Lower lobe of right lung (tissue), 2 donors: ENCODE measurements at places on chromosomes 1 and 21. TPM values are rescaled to one million over a fixed set of nuclear protein-coding genes. Genes with fewer than 3 reads are reported as not detected.

- no peak for DNase-seq
These were observed 232.1 kb downstream of the LMO4 start for GRCh38 chr1:87560601-87561360.

DNA sequence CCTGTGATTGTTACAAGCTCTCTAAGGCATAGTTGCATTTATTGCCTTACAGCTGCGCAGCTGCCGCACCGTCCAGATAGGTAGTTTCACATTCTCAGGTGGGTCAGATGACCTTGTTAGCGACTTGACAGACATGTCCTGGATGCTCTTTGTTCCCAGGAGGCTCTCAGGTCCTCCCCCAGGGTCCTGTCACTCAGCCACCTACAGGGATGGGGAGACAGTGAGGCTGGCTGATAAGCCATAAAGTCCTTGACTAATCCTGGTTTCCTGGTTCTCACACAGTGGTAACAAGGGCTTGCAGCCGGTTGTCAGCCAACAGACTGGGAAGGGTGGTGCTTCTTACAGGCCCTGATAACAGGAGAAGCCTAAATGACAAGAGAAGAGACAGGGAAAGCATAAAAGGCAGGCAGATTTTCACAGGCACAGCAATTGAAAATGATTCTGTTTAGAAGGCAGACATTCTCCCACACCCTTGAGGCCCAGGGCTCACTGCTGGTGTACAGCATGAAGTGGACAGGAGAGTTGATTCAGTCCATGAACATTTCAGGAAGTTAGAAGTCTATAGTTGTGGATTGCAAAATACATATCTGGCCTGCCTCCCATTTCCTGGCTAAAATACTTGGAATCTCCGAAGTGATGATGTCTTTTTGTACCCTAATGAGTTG lies 2.9 kb downstream of the ARF1 start:
- peak; percentile 49 for DNase-seq

DNA sequence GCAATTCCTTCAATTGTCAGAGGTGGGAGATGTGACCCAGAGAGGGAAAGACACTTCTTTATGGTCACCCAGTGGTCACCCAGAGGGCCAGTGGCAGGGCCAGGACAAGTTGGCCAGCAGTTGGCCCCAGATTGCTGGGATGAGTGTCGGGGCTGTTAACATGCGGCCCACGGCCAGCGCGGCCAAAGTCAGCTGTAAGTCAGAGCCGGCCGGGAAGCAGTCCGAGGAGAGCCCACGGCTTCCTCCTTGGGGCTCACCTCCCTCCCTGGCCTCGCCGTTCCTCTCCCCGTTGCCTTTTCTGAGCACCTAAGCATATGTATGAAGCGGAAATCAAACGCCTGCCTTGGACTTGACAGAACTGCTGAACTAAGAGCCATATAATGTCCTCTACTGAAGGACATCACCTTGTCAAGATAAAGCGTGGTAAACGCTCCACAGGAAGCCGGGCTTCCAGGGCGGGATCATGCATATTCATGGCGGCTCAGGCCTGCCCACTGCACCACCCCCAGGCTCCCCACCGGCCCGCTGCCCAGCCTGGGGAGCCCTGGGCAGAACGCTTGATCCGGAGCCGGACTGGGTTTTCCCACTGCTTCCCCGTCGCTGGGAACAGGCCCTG lies 245.4 kb upstream of the POU3F1 start:
- no peak for DNase-seq

- DNase-seq = peak; percentile 75
These were observed 506 bp downstream of the SSX2IP start for GRCh38 chr1:84689514-84690396.

DNA sequence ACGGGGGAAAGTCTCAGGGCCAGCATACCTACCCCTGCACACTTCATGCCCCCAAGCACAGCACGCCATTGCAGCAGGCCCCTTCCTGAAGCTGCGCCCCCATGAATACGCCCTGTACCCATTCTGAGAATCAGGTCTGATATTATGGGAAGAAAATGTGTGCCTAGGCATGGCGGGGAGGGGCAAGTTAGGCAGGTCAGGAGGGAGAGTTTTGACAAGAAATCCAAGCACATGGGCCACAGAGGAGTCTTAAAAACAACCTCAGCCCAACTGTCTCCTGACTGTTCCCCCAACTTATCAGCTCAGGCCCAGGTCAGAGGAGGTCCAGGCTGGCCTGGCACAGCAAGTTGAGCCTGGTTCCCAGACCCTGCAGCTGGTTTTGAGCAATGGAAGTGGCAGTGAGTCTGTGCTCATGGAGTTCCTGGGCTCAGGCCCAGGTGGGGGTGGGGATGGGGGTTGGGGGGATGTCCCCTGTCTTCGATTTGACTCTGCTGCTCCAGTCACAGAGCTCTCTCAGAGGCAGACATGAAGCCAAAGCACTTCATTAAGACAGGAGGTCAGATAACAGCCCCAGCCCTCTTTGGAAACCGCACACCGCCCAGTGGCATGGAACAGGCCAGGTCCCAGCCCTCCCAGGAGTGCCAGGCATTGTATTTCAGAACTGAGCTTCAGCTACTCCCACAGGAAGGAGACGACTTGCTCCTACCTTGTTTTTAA lies 20.6 kb upstream of the BCAR3 start:
- DNase-seq = no peak

- no peak for DNase-seq
These were observed 147.1 kb downstream of the GLUL start for GRCh38 chr1:182244451-182244850.

- DNase-seq = no peak
These were observed 96.4 kb upstream of the PPP2R5A start for GRCh38 chr1:212188599-212189351.

DNA sequence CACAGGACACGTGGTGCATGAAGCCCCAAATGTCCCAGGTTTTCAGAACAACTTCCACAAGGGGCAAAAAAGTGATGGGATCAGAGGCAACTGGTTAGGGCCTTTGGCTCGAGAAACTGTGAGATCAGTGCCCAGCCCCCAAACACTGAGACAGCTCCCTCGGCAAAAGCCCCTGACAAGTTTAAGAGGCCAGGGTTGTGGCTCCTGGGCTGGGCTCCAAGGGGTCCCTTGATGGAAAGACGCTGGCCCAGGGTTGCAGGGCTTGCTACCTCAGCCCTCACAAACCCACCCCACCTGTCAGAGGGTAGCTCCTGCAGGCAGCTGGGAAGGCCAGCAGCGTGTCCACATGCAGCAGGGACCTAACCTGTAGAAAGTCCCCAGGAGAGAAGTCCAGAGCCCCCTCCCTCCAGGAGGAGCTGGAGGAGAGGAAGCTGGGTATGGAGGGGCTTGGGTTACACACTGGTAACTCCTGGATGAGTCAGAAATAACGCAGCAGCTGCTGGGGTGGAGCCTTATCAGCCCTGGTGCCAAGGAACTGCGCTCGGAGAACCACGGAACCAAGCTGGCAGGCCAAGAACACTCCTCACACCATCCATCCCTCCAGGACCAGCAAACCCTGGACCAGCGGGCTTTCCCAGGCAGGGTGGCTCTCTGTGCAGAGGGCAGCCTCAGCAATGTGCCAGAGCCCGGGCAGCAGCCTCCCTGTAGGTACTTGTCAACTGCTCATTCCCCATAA lies 37.5 kb downstream of the CTNNBIP1 start:
- no peak for DNase-seq

- DNase-seq = no peak
These were observed 35.2 kb downstream of the JUN start for GRCh38 chr1:58748666-58749065.

DNA sequence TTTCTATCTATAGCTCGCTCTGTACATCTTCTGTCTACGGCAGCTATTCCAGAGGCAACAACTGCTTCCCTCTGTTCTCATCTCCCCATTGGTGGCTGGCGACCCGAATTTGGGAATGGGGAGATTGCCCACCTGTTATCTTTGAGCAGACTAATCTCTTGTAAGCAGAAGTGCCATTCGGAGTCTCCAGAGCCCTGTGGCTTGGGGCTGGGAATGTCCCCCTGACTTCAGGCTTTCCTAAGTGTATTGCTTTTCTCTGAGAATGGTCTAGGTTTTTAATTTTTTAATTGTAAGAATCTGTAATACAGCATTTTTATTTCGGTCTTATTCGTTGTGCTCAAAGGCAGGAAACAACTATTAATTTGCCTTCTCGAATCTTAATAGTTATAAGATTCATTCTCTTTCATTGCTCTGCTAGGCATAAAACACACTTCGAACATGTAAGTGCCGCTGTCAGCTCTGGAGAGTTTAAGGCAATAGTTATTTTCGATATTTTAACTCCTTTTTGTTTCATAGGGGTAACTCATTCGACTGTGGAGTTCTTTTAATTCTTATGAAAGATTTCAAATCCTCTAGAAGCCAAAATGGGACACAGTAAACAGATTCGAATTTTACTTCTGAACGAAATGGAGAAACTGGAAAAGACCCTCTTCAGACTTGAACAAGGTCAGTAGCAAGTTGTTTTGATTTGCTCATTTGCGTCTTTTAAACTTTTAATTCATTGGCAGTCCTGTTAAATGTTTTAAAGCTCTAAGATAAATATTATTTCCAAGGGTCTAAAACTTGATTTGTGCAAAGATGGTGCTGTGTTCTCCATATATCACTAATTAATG lies 514 bp downstream of the AGL start:
- no peak for DNase-seq

DNA sequence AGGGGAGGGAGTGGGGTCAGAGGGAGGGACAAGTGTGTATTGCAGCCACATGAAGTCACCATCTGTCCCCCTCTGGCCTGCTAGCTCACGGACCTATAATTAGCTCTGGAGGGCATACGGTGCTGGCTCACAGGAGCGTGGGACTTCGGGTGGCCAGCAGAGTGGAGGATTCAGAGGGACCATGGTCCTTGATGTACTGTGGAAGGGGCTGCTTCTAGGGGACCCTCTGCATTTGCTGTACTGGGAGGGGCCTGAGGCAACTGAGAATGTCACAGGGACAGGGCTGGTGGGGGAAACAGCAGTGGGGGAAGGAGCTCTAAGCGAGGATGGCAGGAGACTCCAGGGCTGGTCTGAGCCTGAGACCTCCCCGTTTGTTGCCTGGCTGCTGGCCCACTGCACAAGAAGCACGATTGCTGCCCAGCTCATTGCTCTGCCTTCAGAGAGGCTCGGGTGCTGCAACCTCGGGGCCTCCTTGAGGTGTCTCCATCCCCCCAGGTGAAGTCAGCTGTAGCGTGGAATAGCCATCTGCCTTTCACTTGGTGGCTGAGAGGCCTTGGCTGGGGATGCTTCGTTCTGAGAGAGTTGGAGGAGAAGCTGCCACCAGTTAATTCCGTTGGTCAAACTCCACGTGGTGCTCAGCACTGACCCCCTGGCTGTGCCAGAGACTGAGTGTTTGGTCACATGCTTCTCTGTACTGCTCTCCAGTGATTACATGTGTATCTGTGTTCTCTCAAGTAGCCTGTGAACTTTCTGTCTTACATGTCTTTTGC lies 2.7 kb downstream of the PPFIA4 start:
- DNase-seq = no peak

GRCh38 chr1:41950820-41951219 lies 32.1 kb upstream of the HIVEP3 start:
- no peak for DNase-seq

- DNase-seq = peak; percentile 45
These were observed 128.5 kb upstream of the RRP15 start for GRCh38 chr1:218156595-218156994.

- DNase-seq = no peak
These were observed 216.3 kb downstream of the COL11A1 start for GRCh38 chr1:102891868-102892625.

GRCh38 chr1:64472805-64473204 lies 2.9 kb downstream of the CACHD1 start:
- DNase-seq = no peak

GRCh38 chr1:84164161-84164560 lies 20.1 kb downstream of the PRKACB start:
- no peak for DNase-seq

- DNase-seq = no peak
These were observed 102.1 kb downstream of the TYW3 start for GRCh38 chr1:74835051-74835450.

- DNase-seq = no peak
These were observed 5.3 kb upstream of the NCF2 start for GRCh38 chr1:183595537-183595936.

- no peak for DNase-seq
These were observed 1.7 kb upstream of the GFI1 start for GRCh38 chr1:92488416-92488815.

- DNase-seq = no peak
These were observed 21.5 kb downstream of the ADGRB2 start for GRCh38 chr1:31742462-31743212.

DNA sequence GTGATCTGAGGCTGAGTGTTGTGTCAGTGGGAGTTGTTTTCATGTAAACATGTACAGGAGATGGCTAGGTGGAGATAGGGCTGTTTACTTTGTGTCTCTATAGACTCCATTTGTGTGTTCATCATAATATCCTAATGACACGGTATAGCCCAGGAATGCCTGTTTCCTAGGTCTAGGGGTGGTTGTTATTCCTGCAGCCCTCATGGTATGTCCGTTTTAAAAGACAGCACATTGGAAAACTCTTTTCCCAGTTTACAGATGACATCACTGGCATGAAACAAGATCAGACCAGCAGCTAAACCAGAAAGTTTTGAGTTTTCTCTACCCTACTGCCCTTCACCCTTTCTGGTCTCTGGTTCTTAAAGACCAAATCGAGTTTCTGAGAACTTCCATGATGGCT lies 227.3 kb upstream of the TMEM51 start:
- no peak for DNase-seq

DNA sequence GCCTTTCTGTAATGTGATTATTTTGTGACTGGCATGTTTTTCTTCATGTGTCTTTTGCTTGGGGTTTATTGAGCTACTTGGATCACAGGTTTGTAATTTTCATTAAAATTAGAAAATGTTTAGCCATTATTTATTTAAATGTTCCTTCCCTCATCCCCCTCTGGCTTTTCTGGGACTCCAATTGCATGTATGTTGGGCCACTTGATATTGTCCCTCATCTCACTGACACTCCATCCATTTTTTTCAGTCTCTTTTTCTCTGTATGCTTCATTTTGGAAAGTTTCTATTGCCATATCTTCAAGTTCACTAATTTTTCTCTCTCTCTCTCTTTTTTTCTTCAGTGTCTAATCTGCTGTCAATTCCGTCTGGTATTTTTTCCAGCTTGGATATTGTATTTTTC lies 390.1 kb downstream of the PRDM2 start:
- no peak for DNase-seq

DNA sequence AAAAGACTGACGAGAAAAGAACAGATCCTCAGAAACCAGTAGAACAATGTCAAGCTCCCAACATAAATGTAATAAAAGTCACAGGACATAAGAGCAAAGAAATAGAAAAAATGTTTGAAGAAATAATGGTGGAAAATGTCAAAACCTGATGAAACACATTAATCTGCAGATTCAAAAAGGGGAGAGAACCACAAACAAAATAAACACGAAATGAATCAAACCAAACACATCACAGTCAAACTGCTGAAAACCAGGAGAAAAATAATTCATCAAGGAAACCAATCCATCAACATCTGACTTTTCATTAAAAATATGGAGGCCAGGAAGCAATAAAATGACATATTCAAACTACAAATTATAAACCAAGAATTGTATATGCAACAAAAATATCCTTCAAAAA lies 31.9 kb downstream of the TRIM33 start:
- DNase-seq = no peak

GRCh38 chr1:30650968-30651320 lies 72.4 kb downstream of the MATN1 start:
- no peak for DNase-seq

CPLANE2 gene
- 9.1 TPM for total RNA-seq

CFHR2 gene
- not detected for total RNA-seq

PRELP gene
- total RNA-seq = 47.5 TPM

PPFIA4 gene
- 1.3 TPM for total RNA-seq

UCHL5 gene
- 26.0 TPM for total RNA-seq

KCNE1 gene
- 21.7 TPM for total RNA-seq

FNBP1L gene
- total RNA-seq = 40.6 TPM

AHDC1 gene
- 23.7 TPM for total RNA-seq

FMO1 gene
- 2.4 TPM for total RNA-seq

WARS2 gene
- 8.9 TPM for total RNA-seq

MOB3C gene
- 30.2 TPM for total RNA-seq

TSPEAR gene
- total RNA-seq = 0.27 TPM

RNU1-3 gene
- 6,803 TPM for total RNA-seq
